ENCODE measurements at places on chromosomes 12 and 14. TPM values are rescaled to one million over a fixed set of nuclear protein-coding genes. Genes with fewer than 3 reads are reported as not detected.
A peak's percentile ranks its signal among the peaks of the same experiment; 100 is the strongest.

The TAS2R30 gene
- total RNA-seq, result 15.7 TPM

The COCH gene
- total RNA-seq, result 35.6 TPM

The CFAP54 gene
- total RNA-seq, result 1.7 TPM

The RIMBP2 gene
- 0.25 TPM for total RNA-seq

The KRT79 gene
- total RNA-seq, result 1.7 TPM

The TEDC1 gene
- total RNA-seq, result 5.9 TPM

The NYNRIN gene
- total RNA-seq, result 14.7 TPM

The DICER1 gene
- 68.3 TPM for total RNA-seq

The NKX2-8 gene
- not detected for total RNA-seq

The PTPRB gene
- 21.9 TPM for total RNA-seq

The DPF3 gene
- total RNA-seq, result not detected

The TBX3 gene
- total RNA-seq, result 57.0 TPM

The STAC3 gene
- 0.74 TPM for total RNA-seq

GRCh38 chr14:105473033-105473676 lies 1.5 kb upstream of the CRIP2 start:
- DNase-seq, result no peak

DNA sequence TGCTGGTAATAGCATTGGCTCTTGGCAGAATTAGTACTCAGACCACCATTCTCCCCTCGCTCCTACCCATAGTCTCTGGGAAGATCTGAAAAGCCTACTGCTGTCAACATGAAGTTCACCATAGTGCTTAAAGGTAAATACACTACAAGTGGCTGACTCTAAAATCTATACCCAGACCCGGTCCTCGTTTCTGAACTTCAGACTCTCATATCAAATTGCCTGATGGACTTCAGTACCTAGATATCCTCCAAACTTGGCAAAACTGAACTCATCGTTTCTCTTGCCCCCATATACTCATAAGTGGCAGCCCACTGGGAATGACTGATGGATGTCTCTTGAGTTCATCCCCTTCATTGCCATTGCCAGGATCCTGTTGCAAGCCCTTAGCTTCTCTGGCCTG lies 67.3 kb downstream of the VCPKMT start:
- DNase-seq, result no peak

- no peak for DNase-seq
Measured at GRCh38 chr12:108053512-108053911, 75.6 kb upstream of the WSCD2 start.

GRCh38 chr12:15335959-15336358 lies 13.7 kb downstream of the PTPRO start:
- DNase-seq, result no peak

GRCh38 chr14:91255026-91255695 lies 10.7 kb upstream of the GPR68 start:
- DNase-seq, result no peak

DNA sequence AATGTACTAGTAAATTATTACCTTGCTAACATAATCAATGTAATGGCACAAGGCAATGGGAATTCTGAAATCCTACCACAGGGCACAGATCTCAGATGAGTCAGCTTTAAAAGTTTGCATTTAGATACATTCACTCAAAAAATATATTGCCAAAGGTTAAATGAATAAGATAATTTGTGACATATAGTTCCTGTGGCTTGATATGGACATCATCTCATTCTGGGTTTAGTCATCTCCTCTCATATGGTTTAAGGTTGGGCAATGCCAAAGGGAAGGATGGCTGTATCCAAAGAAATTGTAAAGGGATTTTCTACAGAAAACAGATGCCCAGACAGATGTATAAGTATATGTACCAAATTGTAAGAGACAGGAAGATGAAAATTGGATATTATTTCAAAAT lies 1065.0 kb downstream of the LRFN5 start:
- no peak for DNase-seq

DNA sequence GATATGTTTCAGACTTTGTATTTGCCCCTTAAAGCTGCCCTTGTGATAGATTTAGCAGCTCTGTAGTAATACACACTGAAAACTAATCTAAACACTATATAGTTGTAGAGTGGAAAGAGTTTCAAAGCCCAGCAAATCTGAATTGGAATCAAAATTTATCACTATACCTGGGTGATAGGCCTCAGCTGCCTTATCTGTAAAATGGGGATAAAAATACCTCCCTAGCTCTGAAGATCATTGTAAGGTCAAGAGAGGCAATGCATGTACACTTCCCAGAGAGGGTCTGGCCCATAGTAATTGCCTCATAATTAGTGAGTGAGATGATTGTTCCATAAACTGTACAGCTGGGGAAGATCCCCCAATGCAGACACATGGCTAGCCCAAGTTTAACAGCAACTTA lies 103.6 kb downstream of the IGF1 start:
- no peak for DNase-seq

- DNase-seq, result no peak
Measured at GRCh38 chr12:51666696-51667095, 75.7 kb downstream of the SCN8A start.

- DNase-seq, result no peak
Measured at GRCh38 chr14:68547305-68548193, 245.3 kb downstream of the ZFP36L1 start.

- no peak for DNase-seq
Measured at GRCh38 chr12:108649669-108650068, 16.0 kb upstream of the SELPLG start.

GRCh38 chr14:97413022-97413539 lies 615.9 kb downstream of the VRK1 start:
- DNase-seq, result no peak

- DNase-seq, result no peak
Measured at GRCh38 chr14:95140060-95140858, 17.1 kb downstream of the DICER1 start.

- DNase-seq, result no peak
Measured at GRCh38 chr12:90207799-90208198, 499.2 kb upstream of the ATP2B1 start.

GRCh38 chr12:52438305-52439301 lies 4.4 kb upstream of the KRT75 start:
- peak; percentile 86 for DNase-seq

GRCh38 chr12:69821456-69822159 lies 3.4 kb upstream of the MYRFL start:
- no peak for DNase-seq

GRCh38 chr12:54371328-54372112 lies 7.2 kb upstream of the GPR84 start:
- no peak for DNase-seq

DNA sequence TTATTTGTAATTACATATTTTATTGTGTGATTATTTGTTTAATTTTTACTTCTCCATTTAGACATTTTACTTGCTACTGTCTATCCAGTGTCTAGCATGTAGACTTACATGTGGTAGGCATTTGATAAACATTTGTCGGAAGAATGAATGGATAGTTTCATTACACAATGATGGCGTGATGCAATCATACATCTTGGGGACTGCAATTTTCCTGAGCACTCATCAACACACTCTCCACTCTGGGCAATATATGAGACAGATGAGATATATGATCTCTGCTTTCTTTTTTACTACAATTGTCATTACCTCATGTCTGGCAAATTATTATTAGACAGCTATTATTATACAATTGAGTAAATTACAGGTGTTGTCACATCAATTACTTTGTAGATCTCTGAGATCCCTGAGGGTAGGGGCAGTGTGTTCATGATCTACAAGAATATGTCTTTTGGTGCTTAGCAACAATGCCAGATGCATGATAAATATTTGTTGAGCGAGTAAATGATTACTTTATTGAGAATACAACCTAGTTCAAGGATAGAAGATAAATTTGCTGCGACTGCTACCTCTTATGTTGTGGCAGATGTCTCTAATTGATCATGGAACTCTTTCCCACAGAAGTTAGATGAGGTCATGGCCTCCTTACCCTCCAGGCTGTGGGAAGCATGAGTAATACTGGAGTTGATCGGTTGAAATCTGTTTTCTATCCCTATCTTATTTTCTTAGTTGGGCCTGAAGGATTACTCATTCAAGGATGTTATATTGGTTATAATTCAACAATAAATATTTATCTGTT lies 416.0 kb downstream of the LRIG3 start:
- no peak for DNase-seq

DNA sequence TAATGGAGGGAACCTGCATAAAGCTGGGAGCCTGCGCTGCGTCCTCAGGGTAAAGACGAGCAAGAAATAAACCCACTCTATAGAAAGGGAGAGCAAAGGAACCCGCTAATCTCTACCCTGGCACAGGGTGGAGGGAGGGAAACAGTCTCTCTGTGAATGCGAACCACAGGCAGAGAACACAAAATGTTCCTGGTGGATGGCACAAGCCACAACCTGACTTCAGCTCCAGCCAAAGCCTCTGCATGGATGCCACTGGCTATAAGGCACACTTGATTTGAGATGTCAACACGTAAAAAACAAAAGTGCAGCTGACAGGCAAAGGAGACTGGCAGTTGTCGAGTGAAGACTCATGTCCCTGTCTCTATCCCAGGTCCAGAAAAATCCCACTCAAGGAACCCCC lies 32.4 kb downstream of the CHGA start:
- no peak for DNase-seq

DNA sequence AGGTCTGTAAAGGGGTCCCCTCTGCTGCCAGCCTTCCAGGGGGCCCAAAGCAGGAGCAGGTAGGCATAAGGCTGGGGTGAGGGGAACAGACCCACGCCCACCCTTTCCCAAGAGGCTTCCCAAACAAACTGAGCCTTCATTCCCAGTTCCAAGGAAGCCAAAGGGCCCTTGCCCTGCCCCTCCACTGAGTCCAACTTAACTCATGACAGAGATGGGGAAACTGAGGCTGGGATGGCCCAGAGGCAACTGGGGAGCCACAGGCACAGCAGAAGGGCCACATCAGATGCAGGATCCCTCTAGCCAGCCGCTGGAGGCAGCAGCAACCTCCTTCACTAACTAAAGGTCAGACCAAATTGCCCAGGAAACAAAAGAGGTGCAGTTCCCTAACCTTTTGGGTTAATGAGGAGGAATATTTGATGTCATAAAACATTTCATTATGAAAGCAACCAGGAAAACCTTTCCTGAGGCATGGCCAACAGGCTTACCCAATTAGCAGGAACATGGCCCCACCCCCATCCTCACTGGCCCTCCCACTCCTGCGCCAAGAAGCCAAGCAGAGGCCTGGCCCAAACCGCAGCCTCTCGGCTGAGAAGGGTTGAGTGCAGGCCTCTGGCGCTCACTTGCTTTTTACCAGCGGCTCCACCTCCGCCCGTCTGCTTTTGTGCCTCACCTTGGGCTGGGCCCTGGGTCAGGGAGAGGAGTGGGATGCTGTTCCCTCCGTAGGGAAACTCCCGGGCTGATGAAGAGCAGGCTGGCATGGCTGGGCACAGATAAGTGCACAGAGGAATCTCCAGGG lies 293.5 kb upstream of the RTL1 start:
- DNase-seq, result peak; percentile 79

DNA sequence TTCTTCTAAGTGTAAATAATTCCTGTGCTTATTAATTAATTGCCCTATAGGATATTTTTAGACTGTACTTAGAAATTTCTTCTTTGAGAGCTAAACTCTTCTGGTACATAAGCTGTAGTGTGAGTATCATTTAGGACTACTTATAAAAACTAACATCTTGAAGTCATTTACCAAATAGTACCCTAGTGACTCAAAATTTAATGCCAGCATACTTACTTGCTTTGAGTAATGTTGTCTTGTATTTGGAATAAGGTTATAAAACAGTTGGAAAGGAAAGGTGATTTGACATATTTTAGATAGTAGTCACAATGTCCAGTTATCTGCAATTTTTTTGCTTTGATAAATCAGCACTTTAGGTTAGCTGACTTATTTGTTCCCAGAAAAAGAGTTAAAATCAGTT lies 39.1 kb downstream of the SPATA7 start:
- no peak for DNase-seq

GRCh38 chr14:70152704-70153103 lies 36.0 kb downstream of the SLC8A3 start:
- DNase-seq, result no peak

GRCh38 chr12:119385659-119386058 lies 51.1 kb downstream of the CCDC60 start:
- no peak for DNase-seq

GRCh38 chr12:6620137-6620884 lies 13.1 kb upstream of the CHD4 start:
- DNase-seq, result no peak

GRCh38 chr12:91951571-91951970 lies 194.1 kb downstream of the BTG1 start:
- DNase-seq, result no peak

DNA sequence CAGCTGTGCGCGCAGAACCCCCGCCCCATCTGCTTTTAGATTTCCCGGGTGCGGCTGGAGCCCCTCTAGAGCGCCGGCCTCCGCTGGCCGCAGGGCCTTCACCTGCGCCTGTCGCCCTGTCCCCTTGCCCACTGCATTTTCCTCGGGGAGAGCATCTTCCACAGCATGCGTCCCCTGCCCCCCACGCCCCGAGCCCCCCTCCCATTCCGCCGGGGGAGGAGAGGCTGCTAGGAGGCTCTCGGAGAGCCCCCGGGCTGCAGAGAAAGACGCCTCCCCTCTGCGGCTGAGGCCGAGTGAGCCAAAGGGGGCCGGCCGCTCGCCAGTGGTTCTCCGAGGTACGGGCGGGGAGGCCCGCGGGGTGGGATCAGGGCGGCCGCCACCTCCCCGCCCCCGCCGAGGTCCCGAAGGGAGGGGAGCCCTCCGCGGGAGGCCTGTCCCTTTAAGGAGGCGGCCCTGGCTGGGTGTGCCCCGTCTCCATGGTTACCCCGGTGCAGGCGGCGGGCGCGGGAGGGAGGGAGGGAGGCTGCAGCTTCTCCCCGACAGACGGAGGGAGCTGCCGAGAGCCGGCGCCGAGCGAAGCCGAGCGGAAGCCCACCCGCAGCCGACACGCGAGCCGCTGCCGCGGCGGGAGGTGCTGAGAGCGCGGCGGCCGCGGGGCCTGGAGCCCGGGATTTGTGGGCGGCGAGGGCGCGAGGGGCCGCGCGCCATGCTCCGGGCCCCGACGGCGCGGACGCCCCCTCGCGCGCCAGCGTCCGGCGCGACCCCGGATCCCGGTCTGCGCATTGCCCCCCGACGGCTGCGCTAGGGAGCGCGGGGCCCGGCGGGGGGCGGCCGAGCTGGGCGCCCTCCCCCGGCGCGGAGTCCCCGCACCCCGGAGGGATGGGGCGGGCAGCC lies at the start of gene KCNH3:
Gene KCNH3 (plus strand): TSS at position 521 of the 894 bp plus-strand sequence. CDS start 387 bp downstream, outside the sequence.
- DNase-seq, result no peak

DNA sequence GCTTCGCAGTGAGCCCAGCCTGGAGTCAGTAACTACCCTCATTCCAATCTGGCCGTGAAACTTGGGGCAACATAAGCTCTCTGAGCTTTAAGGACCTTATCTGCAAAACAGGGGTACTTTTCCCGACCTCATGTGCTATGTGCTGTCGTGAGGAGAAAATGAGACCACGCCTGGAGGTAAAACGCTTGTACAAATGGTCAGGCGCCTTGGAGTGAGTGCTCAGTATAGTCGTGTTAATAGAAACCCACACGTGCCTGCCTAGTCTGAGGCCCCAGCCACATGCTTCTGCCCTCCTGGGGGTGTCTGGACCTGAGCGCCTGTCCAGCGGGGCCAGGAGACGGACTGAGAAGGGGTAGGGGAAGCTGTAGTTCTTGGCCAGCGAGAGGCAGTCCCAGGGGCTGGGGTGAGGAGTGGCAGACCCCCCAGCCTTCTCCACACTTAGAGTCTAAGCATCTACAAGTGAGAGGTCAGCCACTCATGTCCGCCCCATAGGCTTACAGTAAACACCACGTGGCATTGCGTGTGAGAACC lies 4.9 kb downstream of the AQP5 start:
- no peak for DNase-seq

- DNase-seq, result no peak
Measured at GRCh38 chr14:76755610-76756370, 5.5 kb upstream of the VASH1 start.

GRCh38 chr14:54768501-54769129 lies 134.0 kb downstream of the GCH1 start:
- no peak for DNase-seq

All from vagina (tissue), 2 donors.